ENCODE measurements at places on chromosomes 6 and 20.

DNA sequence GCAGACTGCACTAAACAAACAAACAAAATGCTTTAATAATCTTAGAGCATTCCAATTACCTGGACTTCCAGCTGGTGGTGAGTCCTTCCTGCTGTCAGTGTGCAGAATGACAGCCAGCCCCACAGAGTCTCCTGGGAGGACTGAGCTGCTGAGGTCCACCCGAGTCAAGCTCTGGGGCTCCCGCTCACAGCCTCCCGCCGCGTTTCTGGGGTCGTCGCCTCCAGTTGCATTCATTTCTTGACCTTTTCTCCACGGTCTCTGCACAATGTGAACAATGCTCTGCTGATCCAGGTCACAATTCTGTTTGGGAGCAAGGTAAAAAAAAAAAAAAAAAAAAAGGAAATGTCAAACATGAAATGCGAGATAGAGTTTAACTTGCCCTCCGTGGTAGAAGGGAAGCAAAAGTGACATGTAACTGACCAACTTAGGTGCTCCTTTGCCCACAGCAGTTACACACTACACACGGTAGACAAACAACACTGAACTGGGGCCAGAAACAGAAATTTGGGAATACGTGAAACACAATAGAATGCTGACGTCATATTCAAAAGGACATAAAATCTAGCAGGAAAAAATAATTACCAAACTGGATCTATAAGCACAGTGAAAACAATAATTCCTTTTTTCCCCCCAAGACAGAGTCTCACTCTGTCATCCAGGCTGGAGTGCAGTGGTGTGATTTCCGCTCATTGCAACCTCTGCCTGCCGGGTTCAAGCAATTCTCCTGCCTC lies 464.9 kb downstream of the PRKN start:
- no peak for DNase-seq

DNA sequence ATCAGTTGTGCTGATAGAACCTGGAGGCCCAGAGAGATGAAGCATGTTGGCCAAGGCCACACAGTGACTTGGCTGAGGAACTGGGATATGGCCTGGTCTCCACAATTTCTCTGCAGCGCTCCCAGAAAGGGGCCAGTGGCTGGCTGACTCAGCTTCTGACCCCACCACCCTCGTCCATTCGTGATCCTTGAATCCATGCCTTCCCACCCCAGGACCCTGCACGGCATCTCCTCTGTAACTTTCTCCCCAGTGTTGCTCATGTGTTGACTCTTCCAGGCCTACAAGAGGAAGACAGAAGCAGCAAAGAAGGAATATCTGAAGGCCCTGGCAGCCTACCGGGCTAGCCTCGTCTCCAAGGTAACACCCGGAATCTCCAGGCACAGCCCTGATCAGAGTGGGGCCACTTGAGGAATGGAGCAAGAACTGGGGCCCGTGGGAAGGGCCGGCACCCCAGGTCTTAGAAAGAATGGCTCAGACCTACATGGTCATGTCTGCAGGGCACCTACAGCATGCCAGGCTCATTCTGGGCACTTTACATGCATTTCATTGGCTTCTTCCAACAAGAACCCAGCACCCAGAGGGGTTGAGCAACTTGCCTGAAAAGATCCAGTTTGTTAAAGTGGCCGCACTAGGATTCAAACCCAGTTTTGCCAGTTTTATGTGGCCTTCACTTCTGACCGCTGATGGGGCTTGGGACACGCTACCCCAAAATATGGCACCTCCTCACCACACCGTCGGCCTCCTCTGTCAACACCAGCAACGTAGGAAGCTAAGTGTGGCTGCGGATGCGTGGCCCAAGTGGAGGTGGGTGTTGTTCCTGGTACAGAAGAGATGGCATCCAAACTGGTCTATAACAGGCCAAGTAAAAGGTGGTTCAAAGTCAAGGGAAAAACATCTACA lies 122.2 kb downstream of the JPH2 start:
- no peak for DNase-seq

GRCh38 chr6:41846666-41847237 lies 48.4 kb downstream of the USP49 start:
- peak; percentile 12 for DNase-seq

DNA sequence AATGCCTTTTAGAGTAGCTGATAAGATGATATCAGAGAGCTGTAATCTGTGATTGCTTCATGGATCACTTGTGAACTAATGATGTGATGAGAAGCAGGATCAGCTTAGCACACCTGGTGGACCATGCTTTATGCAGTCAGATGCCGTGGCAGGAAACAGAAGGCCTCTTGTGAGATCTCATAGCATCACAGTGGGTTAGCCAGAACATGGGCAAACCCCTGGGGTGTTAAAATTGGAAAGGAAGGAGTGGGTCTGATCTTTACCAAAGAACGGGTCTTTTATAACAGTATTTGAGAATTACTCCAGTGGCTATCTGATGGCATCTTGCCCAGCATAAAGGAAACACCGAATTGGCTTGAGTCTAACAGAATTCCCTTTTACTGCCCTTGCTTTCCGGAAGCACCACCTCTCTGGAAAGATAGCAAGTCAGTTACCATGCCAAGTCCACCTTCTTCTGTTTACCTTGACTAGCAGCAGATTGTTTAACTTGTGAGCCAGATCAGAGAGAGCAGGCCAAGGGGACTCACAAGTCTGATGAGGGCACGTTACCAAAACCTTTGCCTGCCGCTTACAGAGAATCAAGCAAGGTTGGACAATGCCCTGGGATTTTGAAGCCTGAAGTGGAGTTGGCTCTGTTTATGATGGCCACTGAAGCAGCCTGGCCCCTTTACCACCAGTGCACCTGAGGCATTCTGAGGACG lies 20.9 kb upstream of the SRF start:
- DNase-seq = no peak

DNA sequence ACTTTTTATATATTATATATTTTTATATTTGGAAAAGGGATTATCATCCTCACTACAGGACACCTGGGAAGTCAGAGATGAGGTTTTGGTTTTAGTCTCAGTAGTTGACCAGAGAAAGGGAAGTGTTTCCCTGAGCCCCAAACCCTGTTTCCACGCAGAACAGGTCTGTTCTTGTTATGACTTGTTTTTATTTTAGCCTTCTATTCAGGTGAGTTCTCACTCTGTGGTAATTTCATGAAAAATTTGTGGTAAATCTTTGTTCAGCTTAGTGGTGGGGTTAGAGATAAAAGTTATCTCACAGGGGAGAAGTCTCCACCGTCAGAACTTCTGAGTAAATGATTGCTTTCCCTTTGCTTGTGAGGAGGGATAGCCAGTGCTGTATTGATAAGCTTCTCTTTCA lies 224.9 kb downstream of the FARS2 start:
- no peak for DNase-seq

- DNase-seq = no peak
Observed at GRCh38 chr6:162525181-162525580, 202.4 kb downstream of the PRKN start.

GRCh38 chr20:50338479-50339391 lies 148.1 kb downstream of the CEBPB start:
- no peak for DNase-seq
